ENCODE measurements at places on chromosomes 5 and 9.

- no peak for DNase-seq
Measured at GRCh38 chr5:132138260-132138659, 64.7 kb downstream of the CSF2 start.

DNA sequence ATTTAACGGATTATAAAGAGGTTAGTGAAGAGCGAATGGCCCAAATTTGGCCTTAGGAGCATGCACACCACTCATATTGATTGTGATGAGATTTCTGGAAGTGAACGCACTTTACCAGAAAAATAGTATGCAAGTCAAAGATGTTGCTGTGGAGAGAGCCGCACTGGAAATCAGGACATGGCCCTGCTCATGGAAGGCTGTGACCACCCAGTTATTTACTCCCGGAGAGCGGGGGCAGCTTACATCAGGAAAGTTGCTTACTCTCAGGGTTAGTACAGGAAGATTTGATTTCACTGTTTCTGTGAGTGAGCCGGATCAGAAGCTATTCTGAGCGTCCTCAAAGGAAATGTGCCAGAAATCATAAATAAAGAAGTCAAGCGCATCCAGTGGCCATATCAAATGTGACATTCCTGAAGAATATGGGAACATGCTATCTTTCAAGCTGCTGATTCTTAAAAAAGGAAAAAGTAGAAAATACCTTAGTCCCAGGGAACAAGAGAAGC lies 42.9 kb upstream of the STRBP start:
- no peak for DNase-seq

GRCh38 chr9:91376239-91376638 lies 14.5 kb upstream of the AUH start:
- DNase-seq = no peak

DNA sequence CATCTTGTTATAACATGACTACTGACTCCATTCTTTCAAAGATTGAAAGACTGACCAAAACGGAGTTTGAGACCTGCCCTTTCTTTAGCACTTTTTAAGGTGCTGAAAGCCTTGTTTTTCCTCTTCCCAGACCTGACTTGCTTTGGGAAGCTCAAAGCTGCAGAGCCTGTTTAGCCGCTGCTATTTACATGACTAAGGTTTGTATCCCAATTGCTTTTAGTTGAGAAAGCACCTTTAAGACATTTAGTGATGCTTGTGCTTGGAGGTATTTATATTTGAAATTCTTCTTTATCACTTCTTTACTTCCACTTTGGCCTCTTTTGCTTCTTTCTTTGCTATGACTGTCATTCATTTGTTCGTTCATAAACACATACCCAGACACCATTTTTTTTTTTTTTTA lies 182.6 kb upstream of the ELL2 start:
- no peak for DNase-seq

DNA sequence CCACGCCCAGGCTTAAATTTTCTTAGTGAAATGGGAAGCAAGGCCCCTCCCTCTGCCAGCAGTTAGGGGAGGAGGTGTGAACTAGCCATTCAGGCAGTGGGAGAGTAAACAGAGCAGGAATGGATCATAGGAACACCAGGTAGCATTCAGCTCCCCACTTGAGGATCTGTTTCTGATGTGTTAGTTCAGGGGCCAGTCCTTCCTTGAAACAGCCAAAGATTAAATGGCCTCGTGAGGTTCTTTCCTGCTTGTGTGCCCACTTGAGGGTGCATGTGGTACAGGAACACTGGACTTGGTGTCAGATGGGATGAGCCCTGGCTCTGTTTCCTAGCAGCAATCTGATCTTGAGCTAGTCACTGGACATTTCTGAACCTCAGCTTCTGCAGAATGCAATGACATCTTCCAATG lies 21.2 kb downstream of the FAXDC2 start:
- no peak for DNase-seq

DNA sequence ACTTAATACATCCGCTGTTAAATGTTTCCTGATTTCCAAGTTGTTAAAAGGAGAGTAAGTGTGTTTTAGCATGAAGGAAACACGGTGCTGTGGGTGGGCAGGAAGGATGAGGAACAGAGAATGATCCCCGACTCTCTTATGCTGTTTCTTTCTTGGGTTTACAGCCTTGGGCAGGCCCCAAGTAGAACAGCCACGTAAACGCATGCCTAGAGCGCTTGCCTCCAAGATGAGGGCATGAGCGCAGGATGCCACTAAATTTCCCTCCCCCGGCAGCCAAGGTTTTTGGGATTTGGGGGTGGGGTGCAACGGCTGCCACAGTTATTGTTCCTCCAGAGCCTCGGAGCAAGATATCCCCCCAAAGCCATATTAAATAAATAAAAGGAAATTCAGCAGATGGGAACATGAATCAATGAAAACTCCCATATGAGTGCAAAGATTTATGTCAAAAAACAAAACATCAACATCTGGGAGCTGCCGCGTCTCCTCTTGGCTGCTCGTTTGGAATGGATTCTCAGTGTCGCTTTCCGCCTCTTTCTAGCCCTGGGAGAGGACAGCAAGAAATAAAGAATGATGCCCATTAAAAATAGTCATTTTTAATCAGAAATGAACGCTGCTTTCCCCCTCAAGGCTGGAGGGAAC lies 10.0 kb upstream of the DELE1 start:
- no peak for DNase-seq

- DNase-seq = no peak
Measured at GRCh38 chr9:38720083-38720745, at the start of gene FAM240B. FAM240B (minus strand) TSS chr9:38720133; CDS start chr9:38703999, 16,134 bp downstream.

Data from ascending aorta (tissue), 2 donors.